ENCODE measurements at places on chromosomes 7 and 10.

DNA sequence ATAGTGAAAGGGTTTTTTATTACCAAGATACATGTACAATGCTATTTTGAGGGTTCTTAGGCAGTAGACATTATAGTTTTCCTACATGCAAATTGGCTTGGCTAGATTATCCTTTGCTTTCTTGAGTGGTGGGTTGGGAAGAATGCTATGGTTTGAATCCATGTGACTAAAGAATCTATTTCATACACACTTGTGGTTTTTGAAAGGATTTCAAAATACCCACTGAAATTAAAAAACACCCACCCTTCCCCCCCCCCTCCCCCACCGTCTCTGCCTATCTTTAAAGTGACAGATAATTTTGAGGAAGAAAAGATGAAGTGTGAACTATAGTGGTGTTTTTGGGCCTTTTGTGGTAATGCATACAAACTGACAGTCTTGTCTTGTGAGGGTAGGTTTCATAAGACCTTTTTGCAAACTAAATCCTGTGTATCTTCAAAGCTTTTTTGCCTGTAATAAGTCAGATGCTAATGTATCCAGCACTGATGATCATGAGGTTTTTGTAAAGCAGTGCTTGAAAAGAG, 90.9 kb downstream of the TPST1 start:
- no peak for DNase-seq

- DNase-seq = no peak
Measured at GRCh38 chr7:40544871-40545303, 410.1 kb downstream of the SUGCT start.

DNA sequence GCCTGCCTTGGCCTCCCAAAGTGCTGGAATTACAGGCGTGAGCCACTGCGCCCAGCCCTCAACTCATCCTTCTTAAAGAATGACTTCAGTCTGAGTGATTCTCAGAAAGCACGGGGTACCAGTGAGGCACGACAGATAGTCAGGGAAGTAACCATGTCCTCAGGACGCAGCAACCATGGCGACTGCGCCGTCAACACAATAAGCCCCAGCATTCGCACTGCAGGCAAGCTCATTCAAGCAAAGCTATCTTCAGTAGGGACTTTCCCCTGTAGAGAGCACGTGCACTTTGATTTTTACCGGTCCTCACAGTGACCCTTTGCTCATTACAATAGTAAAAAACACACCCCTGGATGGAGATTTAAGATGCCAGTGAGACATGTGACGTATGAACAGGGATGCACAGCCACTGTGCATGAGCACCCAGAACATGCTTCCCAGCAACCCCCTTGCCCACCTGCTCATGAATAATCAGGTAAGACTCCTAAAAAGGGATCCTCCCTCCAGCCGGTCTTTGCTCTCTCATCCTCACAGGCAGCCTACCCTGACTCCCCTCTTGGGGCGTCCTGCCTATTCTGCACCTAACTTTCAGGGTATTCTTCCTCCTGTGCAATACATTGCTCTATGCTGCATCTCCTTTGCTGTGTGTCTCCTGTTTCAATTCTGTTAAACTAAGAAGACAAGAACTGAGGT, 9.1 kb downstream of the WDR86 start:
- peak; percentile 74 for DNase-seq

DNA sequence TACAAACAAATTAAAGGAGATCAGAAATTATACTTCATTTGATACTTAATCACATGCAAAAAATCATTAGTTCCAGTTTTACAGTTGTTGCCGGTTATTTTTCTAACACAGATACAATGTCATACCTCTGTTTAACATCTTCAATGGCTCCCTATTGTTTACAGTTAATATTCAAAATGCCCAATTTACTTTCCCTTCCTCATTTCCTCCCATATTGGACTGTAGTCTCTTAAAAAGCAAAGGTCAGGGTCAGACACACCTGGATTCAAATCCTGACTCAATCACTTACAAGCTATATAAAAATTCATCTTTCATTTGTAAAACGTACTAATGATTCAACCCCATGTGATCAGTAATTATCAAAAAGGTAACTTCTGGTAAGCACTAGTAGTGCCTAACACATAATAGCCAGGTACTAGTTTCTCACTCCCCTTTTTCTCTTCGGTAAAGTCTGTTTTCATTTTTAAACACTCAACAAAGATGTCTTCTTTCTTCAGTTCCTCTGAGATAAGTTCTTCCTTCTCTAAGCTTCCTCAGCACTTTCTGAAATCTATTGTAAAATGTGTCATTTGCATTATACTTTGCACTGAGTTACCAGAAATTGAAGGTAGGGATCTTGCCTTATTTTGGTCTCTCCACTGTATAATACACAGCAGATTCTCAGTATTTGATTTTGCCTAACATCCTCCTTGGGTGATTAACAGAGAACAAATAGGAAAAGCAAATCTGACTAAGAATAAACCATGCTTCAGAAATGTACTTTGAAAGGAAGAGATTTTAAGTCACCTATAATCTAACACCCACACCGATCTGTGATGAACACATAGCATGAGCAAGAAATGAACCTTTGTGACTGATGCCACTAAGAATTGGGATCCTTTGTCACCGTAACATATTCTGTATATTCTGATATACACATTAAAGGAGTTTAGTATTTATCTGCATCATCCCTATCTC, 16.1 kb downstream of the KMT2C start:
- DNase-seq = no peak

DNA sequence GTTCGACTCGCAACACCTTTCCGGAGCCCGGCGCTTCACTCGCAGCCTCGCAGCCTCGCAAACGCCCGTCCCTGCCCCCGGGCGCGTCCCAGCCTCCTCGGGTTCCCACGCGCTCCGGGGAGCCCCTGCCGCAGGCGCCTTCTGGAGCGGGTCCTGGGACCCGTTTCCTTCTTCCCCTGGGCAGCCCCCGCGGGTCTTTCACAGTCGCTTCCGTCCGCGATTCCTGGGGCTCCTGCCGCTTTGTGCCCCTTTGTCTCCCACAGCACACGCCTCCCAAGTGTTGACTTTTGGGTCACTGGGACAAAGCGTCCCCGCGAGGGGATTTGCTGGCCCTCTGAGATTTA, 140.7 kb downstream of the DYNC2I1 start:
- no peak for DNase-seq

DNA sequence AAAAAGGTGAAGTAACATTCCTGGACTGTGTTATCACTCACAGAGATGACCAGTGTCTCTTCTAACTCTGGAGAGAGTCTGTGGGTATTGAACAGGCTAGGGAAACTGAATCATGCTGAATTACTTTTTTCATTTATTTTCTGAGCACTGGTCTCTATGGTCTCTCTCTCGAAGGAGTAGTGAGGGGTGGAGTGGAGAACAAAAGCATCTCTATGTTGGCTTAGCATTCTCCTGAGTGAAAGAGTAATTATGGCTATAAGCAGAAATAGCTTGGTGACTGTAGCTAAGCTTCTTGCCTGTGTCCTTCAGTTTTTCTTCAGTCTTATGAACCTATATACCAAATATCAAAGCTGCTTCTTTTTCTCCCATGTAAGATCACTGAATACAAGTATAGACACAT, 64.6 kb upstream of the PTN start:
- no peak for DNase-seq

GRCh38 chr10:11162828-11163599, 145.3 kb downstream of the CELF2 start:
- peak; percentile 55 for DNase-seq

GRCh38 chr10:129332476-129332875, 134.6 kb upstream of the MGMT start:
- DNase-seq = no peak

- no peak for DNase-seq
Measured at GRCh38 chr7:11328309-11328708, 354.6 kb downstream of the PHF14 start.

DNA sequence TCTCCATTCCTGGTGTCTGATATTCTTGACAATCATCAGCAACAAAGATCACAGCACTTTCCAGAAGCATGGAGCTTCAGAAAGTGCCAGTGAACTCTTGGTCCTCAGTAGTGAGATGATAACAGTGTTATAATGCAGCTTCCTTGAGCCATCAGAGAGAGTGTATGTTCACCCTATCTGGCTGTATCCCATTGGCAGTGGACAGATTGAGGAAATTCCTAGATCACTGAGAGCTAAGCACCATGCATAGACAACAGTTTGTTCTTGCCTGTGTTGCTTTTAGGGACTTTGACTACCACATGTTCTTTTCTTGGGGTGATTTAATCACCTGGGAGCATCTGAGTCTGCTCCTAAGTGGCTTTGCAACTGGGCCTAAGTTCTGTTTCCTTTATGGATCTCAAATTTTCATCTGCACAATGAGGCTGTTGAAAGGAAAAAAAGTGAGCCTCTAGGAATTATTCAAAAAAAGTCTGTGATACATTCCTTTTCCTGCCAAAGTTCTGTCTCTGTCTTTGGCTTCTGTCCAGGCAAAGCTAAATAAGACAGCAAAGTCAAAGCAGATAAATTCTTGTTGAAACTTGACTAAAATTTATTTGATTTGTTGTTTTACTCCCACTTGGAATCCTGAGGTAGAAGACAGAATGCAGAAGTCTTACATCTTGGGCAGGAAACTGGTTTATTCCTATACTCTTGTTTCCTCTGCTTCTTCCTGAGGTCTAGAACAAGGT, 14.5 kb upstream of the ZNF282 start:
- DNase-seq = no peak

DNA sequence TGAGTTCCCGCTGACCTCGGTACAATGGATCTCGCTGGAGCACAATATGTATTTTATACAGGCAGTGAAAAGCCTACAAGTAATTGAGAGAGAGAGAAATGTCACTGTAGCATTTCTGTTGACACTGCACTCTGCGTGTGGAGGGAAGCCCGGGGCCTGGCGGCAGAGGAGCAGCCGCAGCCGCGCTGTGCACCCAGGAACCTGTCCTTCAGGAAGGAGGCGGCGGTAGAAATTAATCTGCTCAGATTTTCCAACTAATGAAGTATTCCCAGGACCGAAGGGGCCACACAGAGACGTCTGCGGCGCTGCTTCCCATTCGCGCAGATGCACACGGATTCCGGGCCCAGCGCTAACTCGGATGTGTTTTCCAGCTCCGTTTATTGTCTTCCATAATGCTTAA, 170.1 kb downstream of the EBF3 start:
- DNase-seq = no peak

DNA sequence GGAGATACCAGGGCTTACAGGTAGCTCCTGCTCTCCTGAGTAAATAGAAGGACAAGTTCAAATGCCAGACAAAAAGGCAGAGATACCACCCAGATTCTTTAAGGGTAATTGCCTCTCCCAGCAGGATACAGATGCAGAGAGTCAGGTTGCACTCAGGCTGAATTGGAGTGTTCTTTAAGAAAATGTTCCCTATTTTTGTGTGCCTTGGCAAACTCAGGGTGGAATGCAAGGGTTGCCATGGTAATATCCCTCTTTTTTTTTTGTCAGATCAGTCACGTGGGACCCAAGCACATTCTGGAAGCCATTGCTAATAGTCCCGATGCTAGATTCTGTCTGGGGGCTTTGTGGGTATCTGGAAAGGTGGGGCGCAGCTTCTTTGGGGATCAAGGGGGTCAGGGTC, 628.0 kb downstream of the CALN1 start:
- no peak for DNase-seq

DNA sequence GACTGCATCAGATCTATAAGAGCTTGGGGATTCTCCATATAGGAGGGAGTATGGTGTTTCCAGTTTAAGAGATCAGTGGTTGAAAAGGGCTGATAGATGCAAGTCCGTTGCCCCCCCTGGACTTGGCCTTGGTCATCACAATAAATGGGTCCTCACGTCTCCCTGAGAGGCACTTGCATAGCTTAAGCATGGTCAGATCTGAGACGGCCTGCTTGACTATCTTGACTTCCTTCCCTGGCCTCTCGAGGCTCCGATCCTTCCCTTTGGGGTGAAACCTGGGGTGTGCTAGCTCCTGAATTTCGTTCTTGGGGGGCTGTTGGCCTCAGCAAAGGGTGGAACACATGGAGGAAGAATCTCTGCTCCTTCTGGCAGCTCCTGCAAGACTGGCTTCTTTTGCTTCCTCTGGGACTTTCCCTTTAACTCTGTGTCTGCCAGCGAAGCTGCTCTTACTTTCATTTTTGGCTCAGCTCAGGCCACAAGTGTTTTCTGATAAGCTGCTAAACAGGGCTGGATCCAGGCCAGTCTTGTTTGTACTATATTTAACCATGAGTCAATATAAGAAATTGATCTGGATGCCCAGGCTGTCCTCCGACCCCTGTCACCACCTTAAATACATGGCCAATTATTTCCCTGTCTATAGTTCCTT, 11.2 kb upstream of the ZNF485 start:
- no peak for DNase-seq

GRCh38 chr7:30594048-30594539, 584 bp upstream of the GARS1 start:
- DNase-seq = peak; percentile 19

GRCh38 chr7:84981055-84981976, 205.5 kb downstream of the SEMA3D start:
- DNase-seq = no peak

DNA sequence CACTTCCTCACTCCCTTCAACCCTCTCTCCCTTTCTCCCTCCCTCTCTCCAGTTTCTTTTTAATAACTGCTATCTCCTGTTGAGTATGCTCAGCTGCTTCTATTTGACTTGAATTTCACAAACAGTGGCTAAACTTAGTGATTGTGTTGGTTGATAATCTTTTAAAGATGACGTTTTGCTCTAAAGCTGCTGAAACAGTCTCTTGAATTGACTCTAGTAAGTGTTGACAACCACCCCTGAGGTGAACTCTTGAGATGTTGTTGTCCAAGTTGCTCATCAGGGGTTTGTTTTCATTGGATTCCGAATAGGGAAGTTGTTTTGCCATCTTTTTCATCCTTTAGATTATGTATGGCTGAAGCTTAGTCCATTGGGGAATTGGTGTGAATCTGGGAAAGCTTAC, 176.2 kb downstream of the TWIST1 start:
- no peak for DNase-seq

GRCh38 chr7:2639695-2640481, 8.1 kb downstream of the TTYH3 start:
- no peak for DNase-seq

- DNase-seq = no peak
Measured at GRCh38 chr7:45715471-45716352, 141.5 kb downstream of the ADCY1 start.

DNA sequence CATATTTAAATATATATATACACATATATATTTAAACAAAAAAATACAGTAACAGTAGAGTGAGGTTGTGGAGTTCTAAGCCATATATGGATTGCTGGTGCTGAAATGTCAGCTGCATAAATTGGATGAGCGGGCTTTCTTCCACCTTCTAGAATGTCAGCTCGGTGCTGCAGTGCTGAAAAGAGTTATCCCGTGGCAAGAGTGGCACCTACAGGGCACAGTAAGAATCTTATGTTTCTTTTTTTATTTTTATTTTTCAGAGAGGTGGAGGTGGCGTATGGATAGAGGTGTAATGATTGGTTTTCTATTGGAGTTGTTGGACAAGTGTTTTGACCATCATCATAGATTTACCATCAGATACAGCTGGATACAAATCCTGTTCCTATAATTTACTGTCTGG, 86.2 kb upstream of the DYNC1I1 start:
- no peak for DNase-seq

DNA sequence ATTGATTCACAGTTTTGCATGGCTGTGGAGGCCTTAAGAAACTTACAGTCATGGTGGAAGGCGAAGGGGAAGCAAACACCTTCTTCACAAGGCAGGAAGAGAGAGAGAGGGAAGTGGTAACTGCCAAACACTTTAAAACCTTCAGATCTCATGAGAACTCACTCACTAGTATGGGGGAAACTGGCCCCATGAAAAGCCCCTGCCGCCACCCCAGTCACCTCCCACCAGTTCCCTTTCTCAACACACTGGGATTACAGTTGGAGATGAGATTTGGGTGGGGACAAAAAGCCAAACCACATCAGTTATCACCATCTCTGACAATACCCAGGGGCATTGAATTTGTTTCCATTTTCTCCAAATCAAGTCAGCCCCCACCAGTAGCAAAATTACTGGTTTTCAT, 740.4 kb downstream of the GATA3 start:
- DNase-seq = no peak

- DNase-seq = no peak
Measured at GRCh38 chr10:100661520-100661919, 83.9 kb upstream of the PAX2 start.

Measured in GM12891 (cell line).